NCI-H460 (cell line): ENCODE measurements at places on chromosomes 16 and 17.

DNA sequence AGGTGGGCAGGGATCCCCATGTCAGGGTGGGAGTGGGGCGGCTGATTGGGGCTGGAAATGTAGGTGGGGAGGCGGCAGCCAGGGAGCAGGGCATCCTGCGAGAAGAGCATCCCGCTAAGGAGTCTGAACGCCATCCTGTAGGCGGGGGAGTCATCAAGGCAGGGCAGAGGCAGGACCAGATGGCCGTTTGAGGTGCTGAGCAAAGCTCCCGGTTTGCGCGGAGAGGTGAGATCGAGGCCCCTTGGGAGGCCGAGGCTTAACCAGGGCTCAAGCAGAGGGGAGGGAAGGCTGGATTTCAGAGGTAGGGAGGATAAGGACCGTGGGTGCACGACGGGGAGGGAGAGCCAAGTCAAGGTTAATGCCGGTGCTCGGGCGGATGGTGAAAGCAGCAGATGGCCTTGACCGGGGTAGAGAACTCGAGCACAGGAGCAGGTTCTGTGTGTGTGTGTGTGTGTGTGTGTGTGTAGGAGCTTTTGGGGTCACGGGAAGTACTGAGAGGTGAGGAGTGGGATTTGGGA is 472 bp upstream of the NME2 start:
- no peak for DNase-seq

- DNase-seq = no peak
Observed at GRCh38 chr16:66844342-66845079, at the start of gene CA7. Gene CA7, plus strand, starts transcription at chr16:66844414. Its CDS starts 74 bp downstream, at chr16:66844488.

DNA sequence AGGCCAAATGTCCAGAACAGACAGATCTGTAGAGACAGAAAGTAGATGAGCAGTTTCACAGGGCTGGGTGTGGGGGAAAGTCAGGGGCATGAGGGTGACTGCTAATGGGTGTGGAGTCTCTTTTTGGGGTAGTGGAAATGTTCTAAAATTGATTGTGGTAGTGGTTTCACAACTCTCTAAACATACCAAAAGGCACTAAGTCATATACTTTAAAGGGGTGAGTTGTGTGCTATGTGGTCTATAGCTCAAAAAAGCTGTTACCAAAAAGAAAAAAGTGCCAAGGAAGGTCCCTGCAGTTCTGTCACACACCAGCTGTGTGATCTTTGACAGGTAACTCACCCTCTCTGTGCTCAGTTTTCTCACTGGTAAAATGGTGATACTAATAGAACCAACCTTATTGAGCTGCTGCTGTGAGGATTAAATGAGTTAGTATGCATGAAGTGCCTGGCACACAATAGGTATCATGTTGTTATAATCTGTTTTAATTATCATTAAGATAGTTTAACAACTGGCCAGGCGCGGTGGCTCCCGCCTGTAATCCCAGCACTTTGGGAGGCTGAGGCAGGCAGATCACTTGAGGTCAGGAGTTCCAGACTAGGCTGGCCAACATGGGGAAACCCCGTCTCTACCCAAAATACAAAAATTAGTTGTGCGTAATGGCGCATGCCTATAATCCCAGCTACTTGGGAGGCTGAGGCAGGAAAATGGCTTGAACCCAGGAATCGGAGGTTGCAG is 10.3 kb downstream of the ITGAX start:
- DNase-seq = no peak

- no peak for DNase-seq
Observed at GRCh38 chr17:72359811-72360210, 239.0 kb downstream of the SOX9 start.

- no peak for DNase-seq
Observed at GRCh38 chr17:29621751-29622194, 939 bp downstream of the CORO6 start.

DNA sequence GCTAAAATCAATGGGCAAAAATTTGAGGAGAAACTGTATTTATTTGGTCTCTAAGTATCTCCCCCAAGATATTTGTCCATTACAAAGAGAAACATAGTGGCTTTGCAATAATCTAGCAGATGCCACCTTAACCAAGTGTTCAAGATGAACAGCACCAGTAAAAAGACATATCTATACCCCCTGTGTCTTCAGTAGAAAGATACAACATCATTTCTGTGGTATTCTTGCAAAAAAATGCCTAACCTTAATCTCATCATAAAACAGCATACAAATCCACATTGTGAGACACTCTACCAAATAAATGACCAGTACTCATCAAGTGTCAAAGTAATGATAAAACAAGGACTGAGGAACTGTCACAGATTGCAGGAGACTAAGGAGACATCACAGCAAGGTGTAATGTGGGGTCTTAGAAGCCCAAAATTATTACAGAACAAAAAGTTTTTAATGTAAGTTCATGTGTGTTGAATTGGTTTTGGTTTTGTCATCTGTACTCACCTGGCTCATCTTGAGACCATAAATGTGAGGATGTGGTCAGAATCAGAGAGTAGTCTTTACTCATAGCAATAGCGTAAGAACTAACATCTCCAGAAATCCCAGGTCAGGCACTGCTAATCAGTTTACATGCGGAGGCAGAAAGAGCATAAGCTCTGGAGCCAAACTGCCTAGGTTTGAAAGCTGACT is 77.2 kb downstream of the AATF start:
- no peak for DNase-seq

GRCh38 chr17:80720610-80721577 is 176.3 kb downstream of the RPTOR start:
- DNase-seq = peak; percentile 76

DNA sequence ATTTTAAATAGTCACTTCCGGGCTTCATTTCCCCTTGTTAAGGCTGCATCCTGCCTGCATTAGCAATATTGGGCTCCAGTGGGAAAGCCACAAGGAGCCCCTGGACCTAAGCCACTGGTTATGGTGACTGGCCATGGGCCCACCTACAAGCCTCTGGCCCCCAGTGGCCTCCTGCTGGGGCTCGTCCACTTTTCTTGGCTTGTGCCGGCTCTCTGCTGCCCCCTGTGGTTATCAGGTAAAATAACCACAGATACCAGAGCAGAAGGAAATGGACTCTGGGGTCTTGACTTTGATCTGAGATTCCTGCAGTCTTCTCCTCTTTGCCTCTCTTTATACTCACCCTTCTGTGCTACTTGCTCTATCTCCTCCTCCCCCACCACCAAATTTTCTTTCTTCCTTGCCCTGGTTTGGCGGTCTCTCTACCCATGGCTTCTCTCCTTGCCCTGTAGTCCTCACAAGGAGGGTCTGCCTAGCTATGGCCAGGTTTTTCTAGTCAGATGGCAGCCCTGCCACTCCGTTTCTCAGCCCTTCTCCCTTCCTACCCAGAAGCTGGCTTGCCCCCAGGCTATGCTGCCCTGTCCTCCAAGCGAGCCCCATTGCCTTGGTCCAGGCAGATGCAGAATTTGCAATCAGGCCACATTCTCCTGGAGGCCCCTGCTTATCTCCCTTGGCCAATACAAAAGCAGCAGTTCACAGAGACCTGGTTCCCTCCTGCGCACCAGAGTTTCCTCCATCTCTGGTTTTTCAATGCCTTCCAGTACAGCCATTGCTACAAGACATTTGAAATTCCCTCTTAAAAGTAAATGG is 82.9 kb upstream of the RCVRN start:
- DNase-seq = peak; percentile 23

- DNase-seq = peak; percentile 7
Observed at GRCh38 chr17:27446569-27447301, 9.5 kb upstream of the KSR1 start.

DNA sequence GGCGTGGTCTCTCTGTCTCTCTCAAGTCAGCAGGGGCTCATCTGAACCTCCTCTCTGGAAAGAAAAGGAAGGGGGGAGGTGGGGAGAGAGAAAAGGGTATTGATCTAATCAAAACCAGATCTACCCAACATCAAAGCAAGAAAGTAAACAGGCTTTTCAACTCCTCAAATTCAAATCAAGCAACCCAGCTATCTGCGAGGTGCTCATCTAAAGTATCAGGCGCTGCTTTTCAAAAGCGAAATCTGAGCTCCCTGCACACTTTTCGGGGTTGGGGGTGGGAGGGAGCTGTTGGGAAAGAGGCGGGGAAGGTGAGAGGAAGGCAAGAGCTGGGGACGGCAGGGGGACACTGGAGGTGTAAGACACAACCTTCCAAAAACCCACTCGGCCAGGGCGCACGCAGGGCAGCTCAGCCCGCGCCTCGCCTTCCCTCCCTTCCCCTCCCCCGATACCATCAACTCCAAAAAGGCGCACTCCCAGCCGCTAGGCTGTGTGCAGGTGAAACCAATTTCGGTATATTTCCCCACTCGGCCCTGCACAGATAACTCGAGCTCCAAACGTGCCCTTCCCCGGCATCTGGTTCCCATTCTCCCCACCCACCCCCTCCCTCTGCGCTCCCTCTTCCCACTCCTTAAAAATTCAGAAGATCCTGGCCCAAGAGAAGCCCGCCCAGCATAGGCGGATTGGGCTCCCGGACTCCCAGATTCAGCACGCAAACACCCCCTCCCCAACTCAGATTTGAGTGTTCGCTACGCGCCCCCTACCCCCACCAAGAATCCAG is 2.6 kb downstream of the AXIN2 start:
- DNase-seq = no peak

DNA sequence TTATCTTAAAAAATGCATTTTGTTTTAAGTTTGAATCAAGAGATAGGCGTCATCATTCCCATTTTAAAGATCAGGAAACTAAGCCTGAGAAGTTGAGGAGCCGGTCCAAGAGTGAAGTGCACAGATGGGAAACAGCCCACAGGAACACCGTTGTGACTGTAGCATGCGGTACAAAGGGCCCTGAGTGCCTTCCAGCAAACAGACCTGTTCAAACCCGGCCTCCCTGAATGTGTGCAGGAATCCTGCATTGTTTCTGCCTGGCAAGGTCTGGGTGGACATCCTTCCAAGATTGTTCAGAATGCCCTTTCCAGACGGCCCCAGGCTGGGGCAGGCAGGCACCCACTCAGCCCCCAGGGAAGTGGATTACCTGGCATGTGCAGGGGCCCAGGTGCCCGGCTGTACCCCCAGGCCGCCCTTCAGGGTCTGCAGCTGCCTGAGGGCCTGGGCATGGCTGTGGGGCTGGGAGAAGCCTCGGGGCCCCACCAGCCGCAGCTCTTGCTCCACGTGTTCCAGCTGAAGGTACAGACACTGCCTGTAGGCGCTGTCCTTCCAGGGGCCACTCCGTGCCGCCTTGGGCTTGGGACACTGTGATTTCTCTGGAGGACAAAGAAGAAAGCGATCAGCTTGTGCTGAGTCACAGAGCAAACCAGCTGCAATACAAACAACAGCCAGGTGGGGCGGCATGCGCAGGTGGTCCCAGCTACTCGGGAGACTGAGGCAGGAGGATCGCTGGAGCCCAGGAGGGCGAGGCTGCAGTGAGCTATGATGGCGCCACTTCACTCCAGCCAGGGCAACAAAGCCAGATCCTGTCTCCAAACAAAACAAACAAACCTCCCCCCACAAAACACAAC is 45.0 kb upstream of the GCSH start:
- DNase-seq = peak; percentile 23

- DNase-seq = peak; percentile 16
Observed at GRCh38 chr17:9512323-9513168, 63.1 kb downstream of the STX8 start.

DNA sequence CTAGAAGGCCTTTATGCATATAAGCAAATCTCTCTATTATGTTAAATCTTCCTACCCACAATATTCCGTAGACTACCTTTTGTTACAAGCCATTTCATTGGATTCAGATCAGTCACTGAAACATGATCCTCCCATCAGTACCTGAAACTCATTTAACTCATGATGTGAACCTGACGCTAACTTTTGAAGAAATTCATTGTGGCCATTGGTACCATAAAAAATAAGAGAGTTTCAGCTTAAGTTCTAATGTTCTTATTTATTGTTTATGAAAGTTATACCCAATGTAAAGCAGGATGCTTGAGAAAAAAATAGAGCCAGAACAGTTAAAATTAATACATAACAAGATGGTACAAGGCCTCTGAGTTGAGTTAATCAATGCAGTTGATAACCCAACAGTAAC is 439.6 kb downstream of the KCNJ2 start:
- no peak for DNase-seq

- no peak for DNase-seq
Observed at GRCh38 chr17:9346296-9346926, 229.2 kb downstream of the STX8 start.

- DNase-seq = no peak
Observed at GRCh38 chr16:28172336-28172735, 39.4 kb downstream of the XPO6 start.

- DNase-seq = no peak
Observed at GRCh38 chr16:85363881-85364280, 249.2 kb upstream of the GSE1 start.

- no peak for DNase-seq
Observed at GRCh38 chr16:70759666-70760065, 41.3 kb downstream of the VAC14 start.

- no peak for DNase-seq
Observed at GRCh38 chr17:73872816-73873215, 228.6 kb upstream of the SDK2 start.

- DNase-seq = no peak
Observed at GRCh38 chr16:1426734-1427471, 4.0 kb upstream of the PERCC1 start.

DNA sequence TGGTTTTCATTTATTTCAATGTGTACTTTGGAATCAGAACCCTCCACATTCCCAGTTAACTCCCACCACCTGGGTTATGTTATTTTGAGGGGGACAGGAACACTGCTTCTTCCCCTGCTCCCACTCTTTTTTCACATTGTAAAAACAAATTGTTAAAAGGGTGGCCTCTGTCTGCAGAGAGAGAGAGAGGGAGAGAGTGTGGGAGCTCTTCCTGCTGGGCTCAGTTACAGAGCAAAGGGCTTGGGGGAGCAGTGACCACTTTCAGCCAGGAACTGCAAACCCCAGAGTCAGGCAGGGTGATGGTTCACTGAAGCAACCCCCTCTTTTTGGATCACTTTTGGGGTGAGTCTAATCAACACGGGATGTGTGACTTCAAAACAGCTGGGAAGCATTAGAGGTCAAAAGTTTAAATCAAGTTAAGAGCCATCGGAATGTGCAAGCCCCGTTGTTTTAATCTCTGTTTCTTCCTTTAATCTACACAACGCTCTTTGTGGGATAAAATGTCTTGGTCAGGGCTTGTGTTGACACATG is 577.0 kb upstream of the CDH11 start:
- no peak for DNase-seq

DNA sequence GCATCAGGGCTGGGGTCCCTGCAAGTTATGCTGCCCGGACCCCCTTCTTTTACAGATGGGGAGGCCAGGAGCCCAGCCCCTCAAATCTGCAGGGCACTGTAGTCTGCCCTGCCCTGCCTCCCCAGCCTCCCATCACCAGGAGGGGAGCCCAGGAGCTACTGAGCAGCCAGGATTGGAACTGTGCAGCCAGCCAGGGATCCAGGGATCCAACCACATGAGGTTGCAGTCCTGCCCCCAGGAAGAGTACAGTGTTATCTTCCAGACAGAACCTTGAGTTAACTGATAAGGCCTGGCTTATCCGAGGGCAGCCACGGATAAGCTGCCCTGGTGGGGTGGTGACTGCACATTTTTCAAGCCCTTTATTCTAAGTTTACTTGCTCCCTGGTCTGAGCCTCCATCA is 11.4 kb upstream of the NDRG4 start:
- DNase-seq = no peak

- no peak for DNase-seq
Observed at GRCh38 chr17:8806926-8807550, 7.9 kb upstream of the MFSD6L start.
